PC-3 (cell line): ENCODE measurements at places on chromosomes 12 and 14.

GRCh38 chr14:57686304-57686703, 179.6 kb downstream of the SLC35F4 start:
- no peak overlapping the region for H3K27ac ChIP-seq
- H3K36me3 ChIP-seq, result no peaks in the 10 kb centered on the region
- no peaks in the 10 kb centered on the region for H3K4me1 ChIP-seq
- H3K27me3 ChIP-seq, result peaks cover 56% of the 10 kb centered on the region
- no peak overlapping the region for H3K4me3 ChIP-seq
- DNase-seq, result no peak

GRCh38 chr12:52333321-52333720, 12.1 kb upstream of the KRT83 start:
- H3K4me1 ChIP-seq, result peaks cover under 1% of the 10 kb centered on the region
- no peaks in the 10 kb centered on the region for H3K36me3 ChIP-seq
- H3K4me3 ChIP-seq, result no peak overlapping the region
- DNase-seq, result no peak
- no peaks in the 10 kb centered on the region for H3K27me3 ChIP-seq
- H3K27ac ChIP-seq, result no peak overlapping the region

GRCh38 chr12:50625029-50625925, 120.5 kb downstream of the DIP2B start:
- H3K4me3 ChIP-seq, result no peak overlapping the region
- H3K4me1 ChIP-seq, result peaks cover 26% of the 10 kb centered on the region
- no peak for DNase-seq
- no peaks in the 10 kb centered on the region for H3K27me3 ChIP-seq

DNA sequence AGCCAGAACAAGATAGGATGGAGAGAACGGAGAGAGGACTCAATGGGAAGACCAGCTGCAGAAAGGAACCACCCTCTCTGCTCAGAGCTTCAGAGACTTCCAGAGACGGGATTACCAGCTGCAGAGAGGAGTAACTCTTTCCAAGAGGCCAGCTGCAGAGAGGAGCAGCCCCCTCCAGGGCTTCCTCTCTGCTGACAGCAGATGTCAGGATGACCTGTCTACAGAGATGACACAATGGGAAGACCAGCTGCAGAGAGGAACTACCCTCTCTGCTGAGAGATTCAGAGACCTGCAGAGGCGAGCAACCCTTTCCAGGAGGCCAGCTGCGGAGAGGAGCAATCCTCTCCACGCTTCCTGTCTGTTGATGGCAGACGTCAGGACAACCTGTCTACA, 61.8 kb downstream of the KLRG1 start:
- H3K4me1 ChIP-seq, result no peaks in the 10 kb centered on the region
- no peak overlapping the region for H3K4me3 ChIP-seq
- H3K27me3 ChIP-seq, result peaks cover 42% of the 10 kb centered on the region

DNA sequence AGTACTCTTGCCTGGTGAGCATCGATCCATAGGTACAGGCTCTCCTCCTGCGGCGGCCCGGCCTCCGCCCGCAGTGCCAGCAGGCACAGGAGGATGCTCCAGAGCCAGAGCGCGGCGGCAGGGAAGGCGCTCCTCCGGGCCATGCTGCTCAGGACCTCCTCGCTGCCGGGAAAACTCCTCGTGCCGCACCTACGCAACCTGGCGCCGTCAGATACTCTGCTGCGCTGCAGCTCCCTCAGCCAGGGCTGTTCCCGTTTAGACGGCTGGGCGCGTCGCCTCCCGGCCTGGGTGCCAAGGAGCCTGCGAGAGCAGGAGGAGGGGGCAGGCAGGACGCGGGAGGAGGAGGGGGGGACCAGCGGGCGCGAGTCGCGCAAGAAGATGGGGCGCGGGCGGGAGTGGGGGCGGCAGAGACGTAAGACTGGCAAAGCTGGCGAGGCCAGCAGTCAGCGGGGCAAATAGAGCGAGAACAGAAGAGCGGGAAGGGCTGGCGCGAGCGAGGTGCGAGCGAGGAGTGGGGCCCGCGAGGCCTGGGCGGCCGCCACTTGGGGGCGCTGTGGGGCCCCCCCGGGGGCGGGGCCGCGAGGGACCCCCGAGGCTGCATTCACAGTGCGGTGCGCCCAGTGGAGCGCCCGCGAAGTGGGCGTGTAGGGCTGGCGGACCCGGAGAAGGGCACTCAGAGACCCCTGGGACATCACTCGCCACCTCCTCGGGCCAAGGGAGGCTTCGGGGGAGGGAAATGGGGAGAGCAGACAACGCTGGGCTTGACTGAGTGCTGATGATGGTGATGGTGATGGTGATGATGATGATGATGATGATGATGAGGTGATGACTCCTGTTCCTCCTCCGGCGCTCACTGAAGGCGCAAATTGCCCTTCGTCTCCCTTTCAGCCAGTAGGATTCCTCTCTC, at the start of gene WIF1:
WIF1 (minus strand) TSS at position 257 of the 907 bp plus-strand sequence; CDS start at position 143, 114 bp downstream.
- peaks cover 7% of the 10 kb centered on the region for H3K4me1 ChIP-seq
- H3K36me3 ChIP-seq, result no peaks in the 10 kb centered on the region
- DNase-seq, result peak; percentile 10
- peak within 1 kb of the TSS; percentile 48; the same call in 1 of the 2 replicates for H3K4me3 ChIP-seq
- peaks cover 45% of the 10 kb centered on the region for H3K27me3 ChIP-seq

GRCh38 chr14:95196268-95196667, 38.9 kb upstream of the DICER1 start:
- no peaks in the 10 kb centered on the region for H3K27me3 ChIP-seq
- peak; percentile 14 for DNase-seq
- peaks cover 9% of the 10 kb centered on the region for H3K4me1 ChIP-seq
- no peak overlapping the region for H3K27ac ChIP-seq
- no peaks in the 10 kb centered on the region for H3K36me3 ChIP-seq

- H3K36me3 ChIP-seq, result 0 out of 2 replicates have a peak, but pooled peaks cover 3% of the 10 kb centered on the region
- H3K4me1 ChIP-seq, result peaks cover 19% of the 10 kb centered on the region
- H3K27me3 ChIP-seq, result no peaks in the 10 kb centered on the region
- peak overlapping the region; percentile 15 for H3K27ac ChIP-seq
Measured at GRCh38 chr14:35374263-35374712, 30.3 kb downstream of the NFKBIA start.

DNA sequence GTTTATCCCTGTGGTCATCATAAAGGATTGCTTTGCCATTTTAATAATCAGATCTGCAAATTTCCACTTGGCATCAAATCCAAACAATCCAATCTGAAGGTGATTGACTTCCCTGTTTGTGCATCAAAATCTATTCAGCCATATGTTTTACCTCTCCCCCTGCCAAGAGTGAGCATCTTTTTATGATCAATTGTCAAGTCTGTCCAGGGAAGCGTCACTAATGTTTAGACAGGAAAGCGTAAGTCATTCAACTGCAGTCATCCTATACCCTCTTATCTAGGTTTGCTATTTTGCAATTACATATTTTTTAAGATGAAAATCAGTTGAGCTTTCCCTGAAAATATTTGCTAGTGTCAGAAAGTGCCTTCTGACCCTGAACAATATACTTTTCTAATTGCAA, 1224.1 kb upstream of the SEL1L start:
- DNase-seq, result no peak
- no peaks in the 10 kb centered on the region for H3K36me3 ChIP-seq
- no peak overlapping the region for H3K27ac ChIP-seq
- H3K4me3 ChIP-seq, result no peak overlapping the region
- no peaks in the 10 kb centered on the region for H3K4me1 ChIP-seq
- H3K27me3 ChIP-seq, result no peaks in the 10 kb centered on the region

DNA sequence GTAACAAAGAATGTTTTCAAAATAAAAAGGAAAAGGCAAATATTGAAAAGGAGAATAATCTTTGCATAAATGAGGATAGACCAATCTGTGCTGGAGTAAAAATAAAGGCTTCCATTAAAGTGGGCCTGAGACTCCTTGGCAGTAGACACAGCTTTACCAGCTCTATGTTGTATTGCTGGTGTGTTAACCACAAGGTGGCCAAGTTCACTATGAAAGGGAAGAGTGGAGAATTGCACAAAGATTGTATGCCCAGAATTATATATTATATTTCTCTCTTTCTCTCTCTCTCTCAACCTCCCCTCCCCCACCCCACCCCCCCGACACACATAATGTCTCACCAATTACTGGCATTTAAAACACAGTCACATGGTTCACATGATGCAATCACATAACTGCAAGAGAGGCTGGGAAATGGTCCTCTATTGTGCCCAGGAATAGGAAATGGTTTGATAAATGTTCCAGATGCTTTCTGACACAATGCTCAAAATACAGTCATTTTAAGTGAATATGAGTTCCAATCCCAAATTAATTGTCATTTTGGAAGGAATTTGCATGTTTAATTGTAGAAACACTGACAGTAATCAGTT, 222.6 kb upstream of the SYT1 start:
- H3K4me1 ChIP-seq, result no peaks in the 10 kb centered on the region
- no peak overlapping the region for H3K27ac ChIP-seq
- DNase-seq, result peak; percentile 40
- H3K36me3 ChIP-seq, result no peaks in the 10 kb centered on the region
- no peaks in the 10 kb centered on the region for H3K27me3 ChIP-seq

DNA sequence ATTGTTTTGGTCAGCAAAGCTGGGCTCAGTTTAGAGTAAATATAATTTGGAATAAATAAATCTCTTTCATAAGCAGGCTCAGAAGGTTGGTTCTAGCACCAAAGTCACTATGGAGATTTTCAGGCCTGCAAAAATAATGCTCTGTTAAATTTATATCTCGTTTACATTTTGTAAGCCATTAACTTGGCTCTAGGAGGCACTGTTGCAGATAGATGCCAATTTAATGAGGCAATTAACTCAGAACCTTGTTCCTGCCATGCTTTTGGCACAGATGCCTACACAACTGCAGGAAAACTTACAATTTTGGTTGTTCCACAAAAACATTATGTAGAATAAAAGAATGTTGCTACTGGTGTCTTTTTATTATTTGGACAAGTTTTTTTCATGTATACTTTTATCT, 428.1 kb downstream of the FLRT2 start:
- H3K4me3 ChIP-seq, result no peak overlapping the region
- no peak for DNase-seq
- no peaks in the 10 kb centered on the region for H3K36me3 ChIP-seq
- no peak overlapping the region for H3K27ac ChIP-seq

GRCh38 chr12:98909746-98910145, 264.7 kb downstream of the APAF1 start:
- H3K4me3 ChIP-seq, result no peak overlapping the region
- peaks cover 11% of the 10 kb centered on the region; the same call in 1 of the 2 replicates for H3K27me3 ChIP-seq
- H3K27ac ChIP-seq, result no peak overlapping the region

DNA sequence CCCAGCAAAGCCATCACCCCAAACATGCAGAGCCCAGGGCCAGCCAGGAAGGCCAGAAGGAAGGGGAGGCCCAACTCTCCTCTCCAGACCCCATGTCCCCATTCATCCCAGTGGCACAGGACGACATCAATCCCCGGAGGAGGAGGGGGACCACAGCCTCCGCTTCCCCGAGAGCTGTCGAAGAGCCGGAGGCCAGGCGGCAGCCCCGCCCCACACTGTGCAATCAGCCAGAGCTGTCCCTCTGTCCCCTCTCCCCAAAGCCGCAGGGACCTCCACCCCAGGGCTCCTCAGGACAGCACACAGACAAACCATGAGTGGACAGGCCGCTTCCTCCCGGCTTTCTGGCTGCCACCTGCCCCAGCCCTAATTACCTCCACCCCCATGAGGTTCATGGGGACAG, 16.8 kb downstream of the RAB35 start:
- peaks cover 48% of the 10 kb centered on the region for H3K36me3 ChIP-seq
- DNase-seq, result no peak
- H3K4me3 ChIP-seq, result no peak overlapping the region
- H3K27ac ChIP-seq, result no peak overlapping the region

DNA sequence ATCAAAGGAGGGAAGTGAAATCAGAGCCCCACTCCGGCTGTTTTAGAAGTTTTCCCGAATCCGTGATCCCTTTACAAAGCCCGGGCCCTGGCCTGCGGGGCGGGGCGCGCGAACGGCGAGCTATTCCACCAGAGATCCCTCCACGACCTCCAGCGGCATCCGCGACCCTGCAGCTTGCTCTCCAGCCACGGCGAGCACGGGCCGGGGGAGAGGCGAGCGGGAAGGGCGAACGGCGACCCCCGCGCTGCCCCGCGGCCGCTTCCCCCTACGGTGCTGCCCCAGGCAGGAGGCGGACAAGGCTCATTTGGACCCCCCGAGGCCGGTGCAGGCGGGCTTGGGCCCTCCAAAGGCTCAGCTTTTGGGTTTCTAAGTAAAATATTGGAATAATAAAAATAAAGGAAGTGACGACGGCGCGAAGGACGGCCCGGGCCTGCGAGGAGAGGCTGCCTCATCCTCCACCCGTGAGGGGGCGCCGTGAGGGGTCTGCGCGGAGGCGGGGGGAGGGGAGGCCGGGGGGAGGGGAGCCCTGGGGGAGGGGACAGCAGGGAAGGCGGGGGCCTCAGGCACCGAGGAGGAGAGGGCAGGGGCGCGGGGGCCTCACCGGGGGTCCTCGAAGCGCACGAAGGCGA, 613 bp downstream of the SRSF9 start:
- no peaks in the 10 kb centered on the region for H3K27me3 ChIP-seq
- peaks cover 30% of the 10 kb centered on the region for H3K4me1 ChIP-seq
- H3K36me3 ChIP-seq, result peaks cover 25% of the 10 kb centered on the region
- H3K4me3 ChIP-seq, result peak overlapping the region; percentile 95
- DNase-seq, result no peak

GRCh38 chr14:95222870-95223398, 65.6 kb upstream of the DICER1 start:
- no peaks in the 10 kb centered on the region for H3K27me3 ChIP-seq
- no peaks in the 10 kb centered on the region for H3K4me1 ChIP-seq
- no peaks in the 10 kb centered on the region for H3K36me3 ChIP-seq
- H3K27ac ChIP-seq, result no peak overlapping the region

- no peak overlapping the region for H3K27ac ChIP-seq
- DNase-seq, result no peak
- H3K27me3 ChIP-seq, result no peaks in the 10 kb centered on the region
- no peaks in the 10 kb centered on the region for H3K36me3 ChIP-seq
- peaks cover 12% of the 10 kb centered on the region; the same call in 1 of the 2 replicates for H3K4me1 ChIP-seq
Measured at GRCh38 chr12:7864601-7865150, 8.0 kb downstream of the SLC2A14 start.

DNA sequence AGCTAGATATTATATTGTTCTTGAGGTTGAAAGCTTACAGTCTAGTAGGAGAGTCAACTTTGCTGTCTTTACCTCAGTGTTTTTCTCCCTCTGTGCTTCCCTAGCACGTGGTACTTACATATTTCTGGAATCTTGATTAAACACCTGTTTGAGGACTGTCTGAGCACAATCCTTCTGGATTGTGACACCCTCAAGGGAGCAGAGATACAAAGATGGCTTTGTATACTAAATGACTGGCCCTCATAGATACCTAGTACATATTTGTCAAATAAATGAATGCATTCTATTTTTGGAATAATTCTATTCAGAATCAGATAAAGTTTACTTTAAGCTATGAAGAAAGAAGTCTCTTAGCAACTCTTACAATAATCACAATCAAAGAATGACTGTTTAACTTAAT, 113.3 kb downstream of the LRRK2 start:
- no peak for DNase-seq
- H3K27ac ChIP-seq, result no peak overlapping the region
- no peak overlapping the region for H3K4me3 ChIP-seq

- H3K4me1 ChIP-seq, result peaks cover 30% of the 10 kb centered on the region
- peaks cover 4% of the 10 kb centered on the region; the same call in 1 of the 2 replicates for H3K27me3 ChIP-seq
- H3K27ac ChIP-seq, result no peak overlapping the region
- peak; percentile 32 for DNase-seq
- H3K36me3 ChIP-seq, result no peaks in the 10 kb centered on the region
Measured at GRCh38 chr12:54437243-54437642, 18.2 kb upstream of the ITGA5 start.

- no peak for DNase-seq
- H3K4me3 ChIP-seq, result no peak overlapping the region
- no peaks in the 10 kb centered on the region for H3K36me3 ChIP-seq
- H3K27ac ChIP-seq, result no peak overlapping the region
Measured at GRCh38 chr12:1914114-1914911, 4.1 kb downstream of the CACNA2D4 start.
